ENCODE measurements at places on chromosomes 11 and 22. TPM values are rescaled to one million over a fixed set of nuclear protein-coding genes. Genes with fewer than 3 reads are reported as not detected.

- no peak for DNase-seq
Measured at GRCh38 chr11:47869544-47870393, 21.6 kb upstream of the NUP160 start.

GRCh38 chr22:35761037-35761436, 43.4 kb downstream of the APOL5 start:
- no peak for DNase-seq

DNA sequence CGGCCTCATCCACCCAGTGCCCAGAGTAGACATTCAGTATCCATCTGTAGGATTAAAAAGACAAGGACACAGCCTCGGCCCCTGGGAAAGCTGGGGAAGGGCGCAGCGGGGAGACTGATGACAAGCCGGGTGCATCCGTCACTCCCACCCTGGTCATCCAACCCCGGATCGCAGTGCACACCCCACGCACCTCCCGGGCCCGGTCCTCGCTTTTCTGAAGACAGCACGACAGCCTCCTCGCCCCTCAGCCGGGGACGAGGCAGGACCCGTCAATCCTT, 1.1 kb downstream of the FCHSD2 start:
- DNase-seq: no peak

DNA sequence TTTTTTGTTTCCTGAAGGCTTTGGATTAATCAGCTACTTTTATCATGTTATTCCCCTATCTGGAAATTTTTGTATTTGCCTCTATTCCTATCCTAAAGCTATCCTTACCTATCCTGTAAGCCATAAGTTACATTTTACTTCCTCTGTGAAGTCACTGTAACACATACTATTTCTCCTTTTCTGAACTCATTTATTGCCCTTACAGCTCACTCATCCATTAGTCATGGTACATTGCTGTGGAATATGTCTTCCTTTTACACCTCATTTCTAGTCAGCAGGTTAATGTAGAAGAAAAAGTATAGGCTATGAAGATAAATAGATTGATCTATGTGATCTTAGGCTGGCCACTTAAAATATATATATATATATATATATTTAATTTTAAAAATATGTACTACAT, 28.0 kb downstream of the SWAP70 start:
- no peak for DNase-seq

C11orf52 gene
- total RNA-seq: 1.4 TPM

DNA sequence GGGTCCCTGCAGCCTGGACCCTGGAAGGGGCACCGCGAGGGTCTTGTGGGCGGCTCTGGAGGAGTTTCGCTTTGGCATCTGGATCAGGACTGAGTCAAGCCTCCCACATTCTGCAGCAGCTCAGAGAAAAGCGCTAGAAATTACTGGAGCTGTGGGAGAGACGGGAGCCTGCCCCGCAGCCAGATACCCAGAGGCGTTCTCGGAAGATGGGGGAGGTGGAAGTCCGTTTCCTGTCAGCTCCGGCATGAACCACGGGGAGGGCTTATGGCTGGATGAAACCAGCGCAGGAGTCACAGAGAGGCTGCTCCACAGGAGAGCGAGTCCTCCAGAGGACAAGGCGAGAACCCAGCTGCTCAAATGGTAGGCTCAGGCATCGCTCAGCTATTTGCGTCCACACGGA, 379.3 kb downstream of the OPCML start:
- DNase-seq: no peak

C11orf65 gene
- total RNA-seq: 1.5 TPM

DNA sequence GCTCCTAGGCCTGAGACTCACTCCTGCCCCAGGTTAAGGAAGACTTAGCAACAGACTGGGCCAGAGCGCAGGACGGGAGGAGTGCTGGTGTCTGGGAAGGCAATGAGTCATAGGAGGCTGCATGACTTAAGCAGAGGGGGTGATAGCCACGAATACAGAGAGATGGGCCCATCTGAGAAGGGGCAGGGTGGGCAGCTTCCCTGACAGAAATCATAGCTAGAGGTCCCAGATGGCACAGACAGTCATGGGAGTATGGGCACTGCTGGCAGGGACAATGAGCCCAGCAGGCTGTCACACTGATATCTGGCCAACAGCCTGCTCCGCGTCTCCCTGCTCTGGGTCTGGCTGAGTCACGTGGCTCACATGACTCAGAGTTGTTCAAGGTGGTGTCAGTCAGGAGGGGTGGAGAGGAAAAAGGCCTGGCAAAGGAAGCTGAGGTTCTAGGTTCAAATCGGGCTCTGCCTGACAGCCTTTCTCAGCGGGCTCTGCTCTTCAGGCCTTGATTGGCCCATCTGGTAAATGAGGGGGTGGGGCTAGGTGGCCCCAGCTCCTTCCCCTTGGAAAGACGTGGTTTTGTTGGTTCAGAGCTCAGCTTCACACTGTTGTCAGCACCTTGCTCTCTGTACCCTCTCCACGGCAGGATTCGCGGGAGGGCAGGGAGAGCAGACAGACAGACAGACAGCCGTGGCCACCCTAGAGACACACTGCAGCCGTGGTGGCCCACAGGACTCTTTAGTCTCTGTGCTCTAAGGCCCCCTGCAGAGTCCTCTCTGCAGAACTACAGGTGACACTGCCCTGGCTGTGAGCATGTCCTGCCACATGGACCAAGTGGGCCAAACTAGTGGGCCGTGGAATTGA, 47.8 kb downstream of the DBX1 start:
- DNase-seq: no peak

DNA sequence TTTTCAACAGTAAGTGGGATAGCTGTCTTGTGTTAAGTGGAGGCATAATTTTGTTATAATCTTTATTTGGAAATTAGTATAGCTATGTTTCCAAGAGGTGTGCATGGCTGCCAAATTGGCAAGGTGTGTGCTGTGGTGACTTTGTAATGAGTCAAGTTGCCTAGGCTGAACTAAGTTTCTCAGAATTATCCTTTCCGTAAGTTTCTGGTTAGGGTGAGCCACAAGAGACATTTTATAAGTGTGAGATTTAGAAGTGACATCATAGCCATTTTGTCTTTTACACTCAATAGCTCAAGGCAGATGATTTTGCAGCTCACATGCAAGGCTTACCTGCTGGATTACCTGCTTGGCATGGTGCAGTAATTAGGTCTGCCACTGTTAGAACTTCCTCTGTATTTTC, 90.3 kb downstream of the C11orf87 start:
- no peak for DNase-seq

C11orf86 gene
- total RNA-seq: not detected

- DNase-seq: no peak
Measured at GRCh38 chr22:44354288-44354687, 41.5 kb upstream of the SHISAL1 start.

- DNase-seq: no peak
Measured at GRCh38 chr11:82733444-82734119, at the start of gene FAM181B. Gene FAM181B, minus strand, starts transcription at chr11:82733864. Its CDS starts 135 bp downstream, at chr11:82733729.

DNA sequence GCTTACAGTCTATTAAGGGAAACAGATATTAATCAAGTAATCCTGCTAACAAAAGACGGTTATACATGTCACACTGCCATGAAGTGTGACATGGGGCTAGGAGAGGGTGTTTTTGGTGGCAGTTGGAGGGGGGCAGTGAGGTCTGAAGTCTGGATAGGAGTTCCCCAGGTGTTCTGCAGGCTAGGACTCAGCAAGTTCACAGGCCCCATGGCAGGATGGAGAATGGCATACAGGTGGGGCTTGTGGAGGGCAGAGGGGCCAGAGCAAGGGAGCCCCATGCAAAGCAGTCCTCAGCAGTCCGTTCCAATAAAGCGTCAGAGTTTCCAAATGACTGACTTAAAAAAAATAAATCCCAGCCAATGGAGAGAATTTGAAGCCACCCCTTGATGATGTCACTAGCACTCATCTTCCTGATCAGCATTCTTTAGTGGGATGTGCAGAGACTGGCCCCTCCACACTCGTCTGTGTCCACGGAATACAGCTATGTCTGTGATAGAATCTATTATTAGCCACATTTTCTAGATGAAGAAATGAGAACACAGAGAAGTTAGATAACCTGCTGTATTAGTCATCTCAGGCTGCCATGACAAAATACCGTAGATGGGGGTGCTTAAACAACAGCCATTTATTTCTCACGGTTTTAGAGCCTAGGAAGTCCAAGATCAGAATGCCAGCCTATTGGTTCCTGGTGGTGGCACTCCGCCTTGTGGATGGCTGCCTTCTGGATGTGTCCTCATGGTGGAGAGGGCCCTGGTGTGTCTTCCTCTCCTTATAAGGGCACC, 32.6 kb downstream of the PRDM11 start:
- no peak for DNase-seq

OR6A2 gene
- 0.20 TPM for total RNA-seq

- no peak for DNase-seq
Measured at GRCh38 chr11:61554172-61554988, 26.5 kb downstream of the SYT7 start.

DNA sequence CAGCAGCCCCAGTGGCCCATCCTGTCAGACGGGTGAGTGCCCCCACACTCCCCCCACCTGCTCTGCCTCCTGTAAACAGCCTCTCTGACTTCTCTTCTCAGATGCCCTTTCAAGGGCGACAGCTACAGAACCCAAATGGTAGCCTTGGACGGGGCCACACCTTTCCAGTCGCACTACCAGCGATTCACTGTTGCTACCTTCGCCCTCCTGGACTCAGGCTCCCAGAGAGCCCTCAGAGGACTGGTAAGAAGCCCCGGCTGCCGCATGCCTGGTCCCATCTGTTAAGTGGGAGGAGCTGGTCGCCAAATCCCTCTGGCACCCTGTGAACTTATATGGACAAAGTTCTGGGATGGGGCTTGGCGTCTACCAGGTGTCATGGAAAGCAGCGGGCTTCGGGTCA, 6.2 kb downstream of the ZP1 start:
- DNase-seq: no peak

GRCh38 chr11:66292543-66293332, 1.0 kb downstream of the TMEM151A start:
- no peak for DNase-seq

DNA sequence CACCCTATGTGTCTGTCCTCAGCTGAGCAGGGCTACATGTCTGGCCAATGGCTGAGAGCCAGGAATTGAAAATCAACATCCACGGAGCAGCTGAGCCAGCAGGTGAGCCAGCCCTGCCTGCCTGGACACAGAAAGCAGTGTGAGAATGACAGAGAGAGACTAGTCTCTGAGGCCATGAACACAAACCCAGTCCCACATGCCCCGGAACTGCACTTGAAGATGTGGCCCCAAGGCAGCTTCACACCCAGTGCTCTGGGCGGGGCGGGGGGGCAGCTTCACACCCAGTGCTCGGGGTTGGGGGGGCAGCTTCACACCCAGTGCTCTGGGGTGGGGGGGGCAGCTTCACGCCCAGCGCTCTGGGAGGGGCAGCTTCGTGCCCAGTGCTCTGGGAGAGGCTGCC, 37.6 kb downstream of the TRMU start:
- no peak for DNase-seq

OR6M1 gene
- not detected for total RNA-seq

- DNase-seq: no peak
Measured at GRCh38 chr11:35359321-35360054, 59.9 kb downstream of the SLC1A2 start.

HOATZ gene
- not detected for total RNA-seq

RASGRP2 gene
- total RNA-seq: 5.1 TPM

DNA sequence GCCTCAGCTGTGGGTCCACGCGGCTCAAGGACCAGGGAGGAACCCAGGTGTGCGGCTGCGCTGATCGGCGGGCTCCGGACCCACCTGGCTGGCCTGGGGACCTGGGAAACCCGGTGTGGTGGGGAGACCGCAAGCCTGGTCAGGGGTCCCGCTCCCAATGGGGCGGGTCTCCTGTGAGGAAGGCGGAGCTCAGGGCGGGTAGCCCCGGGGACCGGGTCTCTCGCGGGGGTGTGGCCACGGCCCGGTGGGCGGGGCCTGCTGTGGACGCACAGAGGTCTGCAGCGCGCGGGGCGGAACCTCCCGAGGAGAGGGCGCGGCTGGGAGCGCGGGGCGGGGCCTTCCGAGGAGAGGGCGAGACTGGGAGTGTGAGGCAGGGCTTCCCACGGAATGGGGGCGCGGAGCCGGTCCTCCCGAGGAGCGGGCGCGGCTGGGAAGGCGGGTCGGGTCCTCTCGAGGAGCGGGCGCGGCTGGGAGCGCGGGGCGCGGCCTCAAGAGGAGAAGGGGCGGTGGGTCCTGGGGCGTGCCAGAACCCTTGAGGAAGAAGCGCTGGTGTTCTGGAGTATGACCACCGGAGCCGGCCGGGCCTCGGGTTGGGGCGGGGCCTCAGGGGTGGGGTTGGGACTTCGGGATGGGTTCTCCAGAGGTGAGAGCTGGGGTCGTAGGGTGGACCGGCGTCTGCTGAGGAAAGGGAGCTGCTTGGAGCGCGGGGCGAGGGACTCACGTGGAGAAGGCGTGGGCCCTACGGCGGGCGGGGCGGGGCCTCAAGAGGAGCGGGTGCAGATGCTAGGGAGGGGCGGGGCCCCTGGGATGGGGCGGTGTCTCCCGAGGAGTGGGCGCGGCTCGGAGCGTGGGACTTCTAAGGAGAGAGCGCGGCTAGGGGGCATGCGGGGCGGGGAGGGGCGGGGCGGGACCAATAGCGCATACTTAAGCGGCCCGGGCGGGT, 20.8 kb downstream of the DGCR6L start:
- peak; percentile 34 for DNase-seq

GRCh38 chr22:48885271-48885918, 942.3 kb downstream of the BRD1 start:
- no peak for DNase-seq

MS4A6E gene
- total RNA-seq: not detected

GRCh38 chr11:59857439-59858434, 8.6 kb downstream of the TCN1 start:
- no peak for DNase-seq

DNA sequence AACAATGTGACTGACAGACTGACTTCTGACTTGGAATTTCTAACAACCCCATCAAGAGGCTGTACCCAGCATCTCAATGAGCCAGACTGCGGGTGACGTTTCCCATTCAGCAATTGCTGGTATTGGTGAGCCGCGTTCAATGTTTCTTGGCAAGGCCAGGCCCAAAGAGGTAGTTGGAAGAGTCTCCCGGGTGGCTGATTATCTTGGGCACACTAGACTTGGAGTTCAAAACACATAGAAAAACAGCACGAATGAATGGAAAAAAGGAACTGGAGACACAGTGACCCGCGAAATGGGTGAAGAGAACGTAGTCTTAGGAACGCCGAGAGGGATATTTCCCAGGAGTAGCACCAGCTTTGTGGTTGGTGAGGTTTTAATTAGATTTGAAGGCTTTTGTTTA, 115.7 kb downstream of the RPS6KA4 start:
- no peak for DNase-seq

PDE2A gene
- 12.3 TPM for total RNA-seq

DNA sequence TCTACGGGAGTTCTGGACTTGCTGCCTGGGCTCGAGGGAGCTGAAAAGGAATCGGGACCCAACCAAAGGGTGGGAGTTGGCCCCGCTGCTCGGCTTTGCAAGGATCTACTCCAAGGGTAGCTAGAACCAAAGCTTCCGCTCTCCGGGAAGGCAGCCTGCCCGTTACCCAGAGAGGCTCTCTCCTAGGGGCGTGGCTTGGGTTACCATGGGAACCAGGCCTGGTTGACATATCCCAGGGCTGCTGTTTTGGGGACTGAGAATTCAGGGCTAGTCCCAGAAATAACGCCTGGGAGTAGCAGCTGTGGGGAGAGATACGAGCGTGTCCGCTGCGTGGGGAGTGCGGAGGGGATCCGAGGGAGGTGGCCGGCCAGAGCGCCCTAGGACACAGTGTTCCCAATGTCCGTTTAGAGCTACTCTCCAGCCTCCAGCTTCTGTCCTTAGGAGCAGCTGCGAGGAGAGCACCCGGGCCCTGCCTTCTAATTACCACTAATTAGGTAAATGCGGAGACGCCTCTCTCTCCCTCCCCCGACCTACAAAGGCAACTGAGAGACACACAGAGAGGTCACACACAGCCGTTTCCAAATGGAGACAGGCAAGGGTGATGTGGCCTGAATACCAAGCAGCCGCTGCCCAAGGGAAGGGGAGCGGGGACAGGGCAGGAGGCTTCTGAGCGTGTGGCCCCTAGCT, 141.6 kb upstream of the CADM1 start:
- no peak for DNase-seq

MAPK8IP2 gene
- 1.6 TPM for total RNA-seq
